A549 treated with Mapracorat at 1 μM for 4 hours (cell line): ENCODE measurements at places on chromosomes 1 and 21. TPM values are rescaled to one million over a fixed set of nuclear protein-coding genes. Genes with fewer than 3 reads are reported as not detected.

The S1PR1 gene
- total RNA-seq = 0.06 to 0.16 TPM (median 0.08 TPM) in 5 replicates

The SAMD11 gene
- total RNA-seq = 16.3 to 29.6 TPM (median 27.8 TPM) in 5 replicates

The WNT4 gene
- total RNA-seq = 0.16 to 0.47 TPM (median 0.22 TPM) in 5 replicates

The TTLL10 gene
- not detected in 5 replicates for total RNA-seq

The NGF gene
- total RNA-seq = 1.0 to 1.7 TPM (median 1.3 TPM) in 5 replicates

The CHD5 gene
- total RNA-seq = 1.2 to 2.5 TPM (median 1.4 TPM) in 5 replicates

The KRTAP12-2 gene
- not detected in 5 replicates for total RNA-seq

The SARS1 gene
- 87.3 to 99.1 TPM (median 90.1 TPM) in 5 replicates for total RNA-seq

The LCE3D gene
- 1.7 to 2.7 TPM (median 2.3 TPM) in 5 replicates for total RNA-seq

The GPR3 gene
- 1.3 to 1.8 TPM (median 1.7 TPM) in 5 replicates for total RNA-seq

The KCNA2 gene
- total RNA-seq = 0.02 to 0.10 TPM in 2 of 5 replicates, not detected in the others

The CHML gene
- 7.4 to 9.1 TPM (median 8.4 TPM) in 5 replicates for total RNA-seq
